ENCODE measurements at places on chromosomes 12 and 14.

DNA sequence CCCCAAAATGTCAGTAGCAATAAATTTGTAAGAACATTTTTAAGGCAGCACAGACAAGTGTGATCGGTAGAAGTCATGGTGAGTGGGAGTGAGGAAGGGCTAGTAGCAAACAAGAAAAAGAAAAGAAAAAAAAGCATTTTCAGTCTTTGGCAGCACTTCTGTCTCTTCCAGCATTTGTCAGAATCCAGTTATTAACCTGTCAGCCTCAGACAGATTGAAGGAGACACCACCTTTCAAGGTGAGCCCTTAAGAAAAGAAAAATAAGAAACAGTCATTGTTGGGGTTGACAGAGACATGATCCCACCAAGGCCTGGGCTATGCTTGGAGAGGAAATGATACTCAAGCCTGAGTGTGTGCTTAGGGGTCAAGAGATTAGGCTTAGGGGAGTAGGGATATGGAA, 947.4 kb downstream of the NRXN3 start:
- DNase-seq: no peak

DNA sequence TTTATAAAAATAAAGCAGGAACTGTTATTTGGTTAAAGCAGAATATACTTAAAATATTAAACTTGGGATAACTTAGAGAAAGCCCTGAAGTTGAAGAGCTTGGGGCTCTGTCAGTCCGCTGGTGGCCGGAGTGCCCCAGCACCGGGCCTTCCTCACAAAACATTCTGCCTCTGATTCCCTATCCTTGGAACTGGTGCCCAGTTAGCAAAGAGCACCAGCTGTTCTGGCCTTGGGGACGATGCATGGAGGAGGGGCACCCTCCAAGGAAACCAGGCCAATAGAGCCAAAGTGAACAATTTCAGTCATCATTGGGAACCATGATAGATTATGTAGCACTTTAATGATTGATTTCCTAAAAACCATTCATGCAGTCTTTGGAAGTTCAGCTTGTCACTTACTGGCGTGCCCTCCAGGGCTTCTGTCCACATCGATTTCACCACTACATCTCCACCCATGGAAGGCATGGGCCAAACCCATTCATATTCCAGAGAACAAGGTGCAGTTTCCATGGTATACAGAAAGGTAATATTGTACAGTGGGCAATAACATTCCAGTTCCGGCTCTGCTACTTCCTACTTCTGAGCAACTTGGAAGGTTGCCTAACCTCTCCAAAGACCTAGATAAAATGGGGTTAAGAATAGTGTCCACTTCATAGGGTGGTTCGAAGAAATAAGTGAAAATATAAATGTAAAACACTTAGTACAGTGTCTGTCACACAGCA, 145.9 kb downstream of the ETV6 start:
- DNase-seq: no peak

- no peak for DNase-seq
Observed at GRCh38 chr14:89958966-89959365, 3.2 kb downstream of the TDP1 start.

- DNase-seq: no peak
Observed at GRCh38 chr14:89618330-89618708, 201.3 kb upstream of the FOXN3 start.

DNA sequence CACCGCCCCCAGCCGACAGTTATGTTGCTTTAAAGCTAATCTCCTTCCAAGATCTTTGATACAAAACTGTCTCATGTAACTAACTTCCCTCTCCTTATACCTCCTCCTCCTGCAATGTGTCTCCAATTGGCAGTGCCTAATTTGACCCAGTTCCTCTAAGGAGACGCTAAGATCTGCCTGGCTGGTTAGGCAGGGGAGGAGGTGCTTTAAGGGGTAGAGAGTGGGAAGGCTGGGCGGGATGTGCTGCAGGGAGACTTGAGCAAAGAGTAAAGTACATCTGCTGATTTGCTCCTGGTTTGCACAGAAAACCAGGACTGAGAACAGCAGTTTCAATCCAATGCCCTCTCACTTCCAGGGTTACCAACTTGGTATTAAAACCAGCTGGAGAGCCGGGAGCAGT, 7.4 kb upstream of the IKZF4 start:
- no peak for DNase-seq

GRCh38 chr14:75063491-75064204, at the start of gene ACYP1:
ACYP1 (minus strand) TSS chr14:75064024; CDS start chr14:75063553, 471 bp downstream.
- no peak for DNase-seq

- DNase-seq: no peak
Observed at GRCh38 chr12:15033641-15034040, 60.8 kb downstream of the PDE6H start.

GRCh38 chr14:65359503-65359902, 53.0 kb upstream of the FUT8 start:
- no peak for DNase-seq

GRCh38 chr12:47449797-47450196, 256.0 kb downstream of the RPAP3 start:
- no peak for DNase-seq

Data from epithelial cell of prostate (primary cell).